ENCODE measurements at places on chromosomes 12 and 14. TPM values are rescaled to one million over a fixed set of nuclear protein-coding genes. Genes with fewer than 3 reads are reported as not detected.

DNA sequence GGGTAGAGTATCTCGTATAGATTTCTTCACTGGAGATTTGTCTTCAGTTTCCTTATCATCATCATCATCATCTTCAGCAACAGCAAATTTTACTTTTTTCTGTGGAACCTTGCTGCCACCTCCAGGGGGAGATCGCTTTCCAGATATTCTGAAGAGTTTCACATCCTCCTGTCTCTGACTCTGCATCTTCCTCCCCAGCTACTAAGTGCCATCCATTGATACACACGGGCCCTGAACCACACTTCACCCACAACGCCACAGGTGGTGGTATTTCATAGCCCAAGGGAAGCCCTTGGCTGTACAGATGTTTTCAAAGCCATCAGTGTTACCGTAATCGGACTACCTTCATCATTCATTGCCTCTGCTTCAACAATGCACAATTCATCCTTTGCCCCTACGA, 82.2 kb downstream of the PPP2R5C start:
- ATAC-seq: no peak

APOF gene
- 0.63 TPM for total RNA-seq

- no peak for ATAC-seq
Measured at GRCh38 chr14:75675265-75675960, 14.4 kb downstream of the TTLL5 start.

GRCh38 chr12:108635201-108635996, 1.7 kb upstream of the SELPLG start:
- ATAC-seq: no peak

TDRD9 gene
- not detected for total RNA-seq

GRCh38 chr12:88150063-88150462, 8.0 kb downstream of the TMTC3 start:
- ATAC-seq: no peak

DNA sequence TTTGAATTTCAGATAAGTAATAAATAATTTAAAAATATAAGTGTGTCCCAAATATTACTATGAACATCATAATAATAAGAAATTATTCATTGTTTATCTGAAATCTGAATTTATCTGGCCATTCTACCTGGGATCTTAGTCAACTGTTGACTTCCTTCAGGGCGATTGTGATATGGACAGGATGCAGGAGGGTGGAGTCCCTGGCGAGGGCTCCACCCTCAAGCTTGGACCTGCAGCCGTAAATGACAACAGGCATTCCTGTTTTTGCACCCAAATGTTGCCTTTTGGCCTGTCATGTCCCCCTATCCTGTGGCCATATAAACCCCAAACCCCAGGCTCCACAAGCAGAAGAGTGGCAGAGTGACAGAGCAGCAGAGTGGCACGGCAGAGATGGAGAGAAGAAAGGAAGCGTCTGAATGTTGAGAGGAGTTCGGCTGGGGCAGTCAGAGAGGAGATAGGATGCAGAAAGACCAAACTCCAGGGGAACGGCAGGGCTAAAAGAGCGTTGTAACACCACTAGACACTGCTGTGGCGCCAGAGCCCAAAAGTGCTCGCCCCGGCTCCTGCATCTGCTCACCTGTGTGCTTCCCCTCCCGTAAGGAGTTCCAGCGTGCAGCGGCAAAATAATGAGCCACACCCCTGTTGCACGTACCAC, 39.4 kb upstream of the FUT8 start:
- no peak for ATAC-seq

DNA sequence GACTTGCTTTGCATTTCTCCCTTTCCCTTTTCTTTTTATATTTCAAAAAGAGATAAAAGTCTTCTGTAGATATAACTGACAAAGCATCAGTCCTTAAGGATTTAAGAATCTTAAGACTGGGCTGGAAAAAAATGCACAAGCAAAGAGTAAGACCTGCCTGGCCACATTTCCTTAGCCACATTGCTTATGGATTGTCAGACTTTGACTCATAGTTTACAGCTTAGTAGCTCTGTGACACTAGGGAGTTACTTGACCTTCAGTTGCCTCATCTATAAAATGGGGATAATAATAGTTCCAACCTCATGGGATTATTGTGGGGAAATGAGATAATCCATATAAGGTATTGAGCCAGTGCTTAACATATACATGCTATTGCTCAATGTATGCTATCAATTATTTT, 66.4 kb upstream of the STK38L start:
- peak; percentile 8 for ATAC-seq

LRP1-AS gene
- total RNA-seq: not detected

TAS2R30 gene
- 3.1 TPM for total RNA-seq

GRCh38 chr12:6362403-6362802, 13.0 kb downstream of the SCNN1A start:
- no peak for ATAC-seq

- ATAC-seq: no peak
Measured at GRCh38 chr14:65075628-65076325, 26.5 kb downstream of the MAX start.

DNA sequence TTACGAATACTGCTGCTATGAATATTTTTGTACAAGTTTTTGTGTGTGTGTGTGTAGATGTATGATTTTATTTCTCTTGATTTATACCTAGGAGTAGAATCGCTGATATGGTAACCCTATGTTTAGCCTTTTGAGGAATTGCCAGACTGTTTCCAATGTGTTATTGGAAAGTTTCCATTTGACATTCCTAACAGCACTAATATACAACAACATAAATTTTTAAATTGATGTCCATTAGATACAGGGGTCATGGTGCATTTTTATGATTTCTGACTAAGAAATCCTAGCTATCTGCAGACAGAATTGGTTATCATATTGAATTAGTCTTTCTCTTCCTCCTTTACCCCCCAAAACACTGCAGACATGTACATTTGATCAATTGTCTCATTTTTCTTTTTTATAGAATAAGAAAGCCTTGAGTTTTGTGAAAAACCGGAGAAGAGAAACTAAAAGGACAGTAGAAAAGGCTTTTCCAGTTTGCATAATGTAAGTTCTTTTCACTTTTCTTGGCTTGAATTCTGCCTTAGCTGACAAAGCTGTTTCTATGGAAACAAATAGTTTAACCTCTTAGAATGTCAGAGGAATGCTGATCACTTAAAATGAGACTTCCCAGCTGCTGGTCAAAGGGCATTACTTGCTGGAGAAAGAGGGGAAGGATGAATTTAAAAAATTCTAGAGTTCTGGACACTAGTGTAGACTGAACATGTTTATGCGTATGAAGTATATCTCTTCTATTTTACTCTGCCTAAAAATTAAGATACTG, 28.2 kb downstream of the PALS1 start:
- peak; percentile 29 for ATAC-seq

DNA sequence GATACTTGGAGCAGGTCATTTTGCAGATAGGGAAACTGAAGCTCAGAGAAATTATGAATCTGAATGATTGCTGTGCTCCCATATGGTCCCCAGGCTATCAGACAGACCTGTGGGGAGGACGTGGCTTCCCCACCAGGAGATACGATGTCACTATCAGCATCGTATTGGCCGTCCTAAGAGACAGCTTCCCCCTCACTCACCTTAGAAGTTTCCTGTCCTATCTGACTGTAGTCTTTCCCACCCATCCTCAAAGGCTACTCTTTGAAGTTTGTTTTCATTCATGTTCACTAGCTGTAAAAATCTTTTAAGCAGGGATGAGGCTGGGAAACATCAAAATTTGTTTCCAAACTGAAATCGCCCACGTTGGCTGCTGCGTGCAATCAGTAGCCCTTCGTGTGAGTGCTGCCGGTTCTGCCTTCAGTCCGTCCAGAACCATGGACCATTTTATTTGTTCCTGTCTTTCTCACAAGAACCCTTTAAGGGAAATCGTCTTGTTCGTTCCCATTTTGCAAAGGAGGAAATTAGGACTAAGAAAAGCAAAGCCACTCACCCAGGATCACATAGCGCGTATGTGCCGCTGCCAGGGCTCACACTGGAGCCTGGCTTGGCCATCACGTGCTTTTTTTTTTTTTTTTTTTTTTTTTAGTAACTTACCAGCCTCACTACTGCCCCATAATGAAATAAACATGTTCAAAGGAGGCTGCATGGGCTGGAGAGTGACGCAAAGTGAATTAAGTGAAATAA, 1.0 kb upstream of the KDM2B start:
- peak; percentile 49 for ATAC-seq
